Memory B cell (primary cell): ENCODE measurements at places on chromosomes 4 and X.

DNA sequence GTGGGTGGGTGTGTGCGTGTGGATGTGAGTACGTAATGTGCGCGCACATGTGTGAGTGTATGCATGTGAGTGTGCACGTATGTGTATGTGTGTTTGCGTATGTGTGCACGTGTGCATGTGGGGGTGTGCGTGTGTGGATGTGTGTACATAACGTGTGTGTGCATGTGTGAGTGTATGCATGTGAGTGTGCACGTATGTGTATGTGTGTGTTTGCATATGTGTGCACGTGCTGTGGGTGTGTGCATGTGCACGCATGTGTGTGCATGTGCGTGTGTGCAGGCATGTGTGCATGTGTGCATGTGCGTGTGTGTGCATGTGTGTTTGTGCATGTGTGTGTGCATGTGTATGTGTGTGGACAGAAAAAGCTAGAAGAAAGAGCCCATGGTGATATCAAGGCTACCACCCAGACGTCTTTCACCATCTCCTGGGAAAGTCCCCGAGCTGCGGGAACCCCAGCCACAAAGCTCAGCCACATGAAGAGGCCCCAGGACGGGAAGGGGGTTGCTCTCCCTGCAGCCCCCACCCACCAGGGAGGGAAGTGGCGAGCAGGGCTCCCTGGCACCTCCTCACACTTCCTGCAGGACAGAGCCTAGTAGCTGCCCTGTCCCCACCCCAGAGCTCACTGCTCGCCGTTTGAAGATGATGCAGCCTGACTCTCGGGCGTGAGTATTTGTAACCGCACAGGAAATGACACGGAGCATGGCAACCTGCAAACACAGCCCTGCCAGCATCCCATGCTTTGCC, 108.3 kb downstream of the DCTD start:
- H3K27ac ChIP-seq = peak overlapping the region; percentile 43
- H3K4me3 ChIP-seq = no peak overlapping the region
- H3K36me3 ChIP-seq = peaks cover 6% of the 10 kb centered on the region
- DNase-seq = no peak
- H3K27me3 ChIP-seq = peaks cover 7% of the 10 kb centered on the region

DNA sequence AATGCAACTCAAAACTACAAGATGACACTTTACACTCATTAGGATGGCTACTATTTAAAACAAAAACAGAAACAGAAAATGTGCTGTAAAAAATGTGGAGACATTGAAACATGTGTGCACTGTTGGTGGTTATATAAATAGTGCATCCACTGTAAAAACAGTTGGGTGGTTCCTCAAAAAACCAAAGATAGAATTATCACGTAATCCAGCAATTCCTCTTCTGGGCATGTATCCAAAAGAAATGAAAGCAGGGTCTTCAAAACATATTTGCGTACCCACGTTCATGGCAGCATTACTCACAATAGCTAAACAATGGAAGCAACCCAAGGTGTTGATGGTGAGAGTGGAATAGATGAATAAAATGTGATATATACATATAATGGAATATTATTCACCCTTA, 967.2 kb downstream of the TRAM1L1 start:
- no peaks in the 10 kb centered on the region for H3K27me3 ChIP-seq
- no peak overlapping the region for H3K27ac ChIP-seq
- no peaks in the 10 kb centered on the region for H3K4me1 ChIP-seq
- H3K36me3 ChIP-seq = no peaks in the 10 kb centered on the region
- no peak for DNase-seq
- H3K4me3 ChIP-seq = no peak overlapping the region

- no peak overlapping the region for H3K4me3 ChIP-seq
- DNase-seq = no peak
- no peak overlapping the region for H3K27ac ChIP-seq
- H3K4me1 ChIP-seq = peaks cover 2% of the 10 kb centered on the region
- peaks cover 2% of the 10 kb centered on the region for H3K36me3 ChIP-seq
These were observed 691.0 kb upstream of the HTR2C start for GRCh38 chrX:113892891-113893290.

DNA sequence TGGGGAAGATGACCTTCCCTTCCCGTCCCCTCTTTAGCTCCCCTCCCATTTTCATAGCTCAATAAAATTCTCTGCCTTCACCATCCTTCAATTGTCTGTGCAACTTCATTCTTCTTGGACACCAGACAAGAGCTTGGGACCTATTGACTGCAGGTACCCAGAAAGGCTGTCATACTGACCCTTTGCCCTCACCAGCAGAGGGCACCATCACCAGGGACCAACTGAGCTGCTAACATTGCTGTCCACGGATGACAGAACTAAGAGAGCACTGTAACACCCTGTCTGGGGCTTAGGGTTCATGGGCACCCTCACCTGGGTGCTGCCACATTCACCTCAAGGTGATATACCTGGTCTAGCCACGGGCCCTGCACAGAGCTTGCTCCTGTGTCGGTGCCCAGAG, 141.3 kb upstream of the VCX3B start:
- H3K36me3 ChIP-seq = no peaks in the 10 kb centered on the region
- no peak overlapping the region for H3K4me3 ChIP-seq
- H3K27me3 ChIP-seq = no peaks in the 10 kb centered on the region

GRCh38 chr4:45294464-45294863, 568.1 kb upstream of the GNPDA2 start:
- no peaks in the 10 kb centered on the region for H3K36me3 ChIP-seq
- DNase-seq = no peak
- H3K27me3 ChIP-seq = no peaks in the 10 kb centered on the region
- no peak overlapping the region for H3K27ac ChIP-seq
- H3K4me1 ChIP-seq = no peaks in the 10 kb centered on the region
- no peak overlapping the region for H3K4me3 ChIP-seq

GRCh38 chrX:103211012-103211715, 3.7 kb upstream of the BEX4 start:
- H3K27ac ChIP-seq = no peak overlapping the region
- H3K36me3 ChIP-seq = peaks cover 2% of the 10 kb centered on the region
- DNase-seq = peak; percentile 15
- peaks cover 5% of the 10 kb centered on the region for H3K4me1 ChIP-seq
- H3K27me3 ChIP-seq = no peaks in the 10 kb centered on the region

DNA sequence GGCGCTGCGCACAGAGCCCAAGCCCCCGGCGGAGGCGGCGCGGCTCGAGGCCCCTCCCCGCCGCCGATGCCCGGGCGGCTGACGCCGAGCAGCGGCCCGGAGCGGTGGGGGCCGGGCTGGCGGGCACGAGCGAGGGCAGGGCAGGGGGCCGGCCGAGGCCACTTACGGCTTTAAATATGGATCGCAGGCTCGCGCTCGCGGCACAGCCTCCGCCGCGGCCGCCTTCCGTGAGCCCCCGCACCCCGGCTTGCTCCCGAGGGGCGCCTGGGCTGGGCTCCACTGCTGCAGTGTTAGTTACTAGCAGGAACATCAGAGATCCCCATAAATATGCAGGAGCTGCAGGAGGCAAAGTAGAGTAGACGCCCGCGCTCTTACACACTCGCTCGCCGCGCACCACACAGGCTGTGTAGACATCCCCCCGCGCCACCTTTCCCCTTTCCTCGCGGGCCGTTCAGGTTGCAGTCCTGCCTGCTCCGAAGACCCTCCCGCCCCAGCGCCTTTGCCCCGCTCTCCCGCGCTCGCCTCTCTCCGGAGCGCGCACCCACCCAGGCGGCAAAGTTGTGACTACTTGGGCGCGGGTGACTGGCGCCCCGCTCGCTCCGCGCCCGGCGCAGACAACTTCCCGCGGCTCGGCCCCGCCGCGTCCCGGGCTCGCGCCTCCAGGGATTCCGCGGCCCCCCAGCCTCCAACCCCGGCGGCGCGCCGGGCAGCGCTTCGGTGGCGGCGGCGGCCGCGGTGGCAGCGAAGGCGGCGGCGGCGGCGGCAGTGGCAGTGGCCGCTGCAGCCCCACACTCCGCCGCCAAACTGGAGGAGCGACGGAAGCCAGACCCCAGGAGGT, 152.0 kb upstream of the SLC4A4 start:
- peaks cover 22% of the 10 kb centered on the region for H3K27me3 ChIP-seq
- H3K36me3 ChIP-seq = no peaks in the 10 kb centered on the region
- H3K4me1 ChIP-seq = peaks cover 16% of the 10 kb centered on the region
- no peak for DNase-seq
- peak overlapping the region; percentile 81 for H3K4me3 ChIP-seq

GRCh38 chr4:101355767-101356702, 8.7 kb upstream of the PPP3CA start:
- H3K27ac ChIP-seq = no peak overlapping the region
- H3K36me3 ChIP-seq = no peaks in the 10 kb centered on the region
- DNase-seq = no peak
- peaks cover 26% of the 10 kb centered on the region for H3K4me1 ChIP-seq
- no peaks in the 10 kb centered on the region for H3K27me3 ChIP-seq
- H3K4me3 ChIP-seq = peak overlapping the region; percentile 35

DNA sequence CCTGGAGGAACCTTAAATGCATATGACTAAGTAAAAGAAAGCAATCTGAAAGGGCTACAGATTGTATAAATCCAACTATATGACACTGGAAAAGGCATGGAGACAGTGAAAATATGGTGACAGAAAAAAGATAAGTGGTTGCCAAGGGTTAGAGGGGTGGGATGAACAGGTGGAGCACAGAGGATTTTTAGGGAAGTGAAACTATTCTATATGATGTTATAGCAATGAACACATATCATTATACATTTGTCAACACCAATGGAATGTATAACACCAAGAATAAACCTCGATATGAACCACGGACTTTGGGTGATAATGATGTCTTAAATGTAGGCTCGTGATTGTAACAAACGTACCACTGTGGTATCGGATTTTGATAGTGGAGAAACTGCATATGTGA, 40.7 kb downstream of the NPY5R start:
- H3K4me1 ChIP-seq = no peaks in the 10 kb centered on the region
- no peaks in the 10 kb centered on the region for H3K36me3 ChIP-seq
- H3K4me3 ChIP-seq = no peak overlapping the region
- no peak overlapping the region for H3K27ac ChIP-seq
- no peak for DNase-seq

- DNase-seq = no peak
- H3K27ac ChIP-seq = no peak overlapping the region
- no peaks in the 10 kb centered on the region for H3K4me1 ChIP-seq
- H3K4me3 ChIP-seq = no peak overlapping the region
- no peaks in the 10 kb centered on the region for H3K36me3 ChIP-seq
These were observed 41.0 kb downstream of the BEX3 start for GRCh38 chrX:103417370-103417769.

DNA sequence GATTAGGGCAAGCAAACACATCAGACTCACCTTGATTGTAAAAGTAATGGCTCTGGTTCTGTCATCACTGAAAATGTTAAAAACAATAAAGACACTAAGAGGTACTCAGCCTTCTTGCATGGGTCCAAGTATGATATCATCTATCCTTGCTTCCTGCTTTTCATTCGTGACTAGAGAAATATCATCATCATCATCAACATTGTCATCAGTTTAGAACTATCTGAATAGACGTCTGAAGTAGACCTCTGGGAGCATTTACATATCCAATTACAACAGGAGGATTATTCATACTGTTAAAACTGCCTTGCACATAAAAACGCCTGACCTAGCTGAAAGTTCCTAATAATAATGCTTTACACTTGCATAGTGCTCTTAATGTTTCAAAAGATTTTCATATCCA, 9.8 kb upstream of the FRAS1 start:
- H3K4me1 ChIP-seq = no peaks in the 10 kb centered on the region
- no peaks in the 10 kb centered on the region for H3K36me3 ChIP-seq
- H3K27me3 ChIP-seq = no peaks in the 10 kb centered on the region
- H3K27ac ChIP-seq = no peak overlapping the region

GRCh38 chr4:26174027-26174426, 146.8 kb upstream of the RBPJ start:
- H3K4me1 ChIP-seq = peaks cover 6% of the 10 kb centered on the region
- H3K27ac ChIP-seq = no peak overlapping the region

GRCh38 chrX:6012357-6012756, 216.3 kb downstream of the NLGN4X start:
- H3K27ac ChIP-seq = no peak overlapping the region
- no peak for DNase-seq
- no peak overlapping the region for H3K4me3 ChIP-seq

DNA sequence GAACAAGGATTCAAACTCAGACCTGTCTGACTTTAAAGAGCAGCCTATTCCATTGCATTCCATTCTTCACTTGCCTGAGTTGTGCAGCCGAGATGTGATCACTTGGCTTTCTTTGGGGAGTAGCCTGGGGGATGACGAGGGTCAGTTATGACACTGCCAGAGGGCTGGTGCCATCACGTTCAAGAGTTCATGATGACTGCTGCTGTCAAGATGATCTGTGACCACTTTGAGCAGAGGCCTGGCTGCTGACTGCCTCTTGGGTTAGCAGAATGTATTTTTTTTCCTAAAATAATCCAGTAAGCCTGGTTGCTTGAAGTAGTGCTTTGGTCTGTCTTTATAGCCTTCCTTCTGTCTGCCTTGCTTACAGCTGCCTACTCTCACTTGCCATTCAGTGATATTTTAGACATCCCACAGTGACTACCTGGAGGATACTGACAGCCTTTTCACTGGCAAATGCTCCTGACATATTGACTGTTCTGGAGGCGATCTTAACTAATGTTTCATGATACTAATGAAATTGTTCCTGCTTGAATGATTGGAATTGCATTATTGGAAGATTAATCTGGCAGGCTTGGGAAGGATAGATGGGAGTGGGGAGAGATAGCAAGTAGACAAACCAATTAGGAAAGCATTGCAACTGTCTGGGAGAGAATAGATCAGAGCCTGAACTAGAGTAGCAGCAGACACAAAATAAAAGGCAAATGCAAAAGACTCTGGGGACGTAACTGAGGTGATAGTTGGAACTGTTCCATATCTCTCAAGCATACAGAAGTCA, 221.6 kb upstream of the LCORL start:
- H3K4me1 ChIP-seq = no peaks in the 10 kb centered on the region
- H3K4me3 ChIP-seq = no peak overlapping the region
- no peaks in the 10 kb centered on the region for H3K36me3 ChIP-seq

GRCh38 chrX:73850124-73851013, 287.4 kb downstream of the CHIC1 start:
- no peak overlapping the region for H3K4me3 ChIP-seq
- no peaks in the 10 kb centered on the region for H3K27me3 ChIP-seq
- no peak for DNase-seq
- no peaks in the 10 kb centered on the region for H3K36me3 ChIP-seq
- H3K4me1 ChIP-seq = no peaks in the 10 kb centered on the region

DNA sequence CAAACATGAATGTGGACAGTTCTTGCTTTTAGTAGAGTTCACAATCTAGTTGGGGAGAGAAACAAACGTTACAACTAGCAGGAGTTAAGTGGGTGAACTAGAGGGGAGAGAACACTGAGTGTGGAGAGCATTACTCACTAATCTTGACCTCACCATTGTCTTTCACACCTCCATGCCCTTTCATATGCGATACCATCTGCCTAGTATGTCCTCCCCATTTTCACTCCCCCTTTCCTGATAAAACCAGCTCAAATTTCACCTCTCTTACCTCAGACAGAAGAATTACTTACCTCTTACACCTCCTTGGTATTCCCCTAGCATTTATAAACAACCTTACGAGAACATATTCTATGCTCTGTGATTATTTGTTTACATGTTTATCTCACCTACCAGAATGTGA, 53.6 kb downstream of the LAS1L start:
- no peak overlapping the region for H3K4me3 ChIP-seq
- no peaks in the 10 kb centered on the region for H3K27me3 ChIP-seq

GRCh38 chrX:108439961-108440696, 491 bp downstream of the COL4A5 start:
- no peaks in the 10 kb centered on the region for H3K36me3 ChIP-seq
- peaks cover 5% of the 10 kb centered on the region for H3K4me1 ChIP-seq
- peaks cover 3% of the 10 kb centered on the region for H3K27me3 ChIP-seq
